ENCODE measurements at places on chromosomes 5 and 9.

DNA sequence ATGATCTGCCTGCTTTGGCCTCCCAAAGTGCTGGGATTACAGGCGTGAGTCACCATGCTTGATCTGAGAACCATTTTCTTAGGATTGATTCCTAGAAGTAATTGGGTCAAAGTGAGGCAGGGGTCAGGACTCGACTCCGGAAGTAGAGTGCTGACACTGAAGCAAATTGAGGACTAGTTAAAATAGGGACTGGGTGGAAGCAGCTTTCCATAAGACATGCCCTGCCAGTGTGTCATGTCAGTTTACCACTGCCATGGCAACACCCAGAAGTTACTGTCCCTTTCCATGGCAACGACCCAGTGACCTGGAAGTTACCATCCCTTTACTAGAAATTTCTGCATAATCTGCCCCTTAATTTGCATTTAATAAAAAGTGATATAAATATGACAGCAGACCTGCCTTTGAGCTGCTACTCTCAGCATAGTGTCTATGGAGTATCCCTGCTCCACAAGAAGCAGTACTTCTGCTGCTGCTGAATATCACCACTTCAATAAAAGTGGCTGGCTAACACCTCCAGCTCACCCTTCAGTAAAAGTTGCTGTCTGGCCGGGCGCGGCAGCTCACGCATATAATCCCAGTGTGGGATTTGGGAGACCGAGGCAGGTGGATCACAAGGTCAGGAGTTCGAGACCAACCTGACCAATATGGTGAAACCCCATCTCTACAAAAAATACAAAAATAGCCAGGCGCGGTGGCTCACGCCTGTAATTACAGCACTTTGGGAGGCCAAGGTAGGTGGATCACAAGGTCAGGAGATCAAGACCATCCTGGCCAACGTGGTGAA lies 47.8 kb upstream of the JADE2 start:
- DNase-seq = no peak

GRCh38 chr5:109924237-109925107 lies 234.7 kb downstream of the MAN2A1 start:
- DNase-seq = no peak

DNA sequence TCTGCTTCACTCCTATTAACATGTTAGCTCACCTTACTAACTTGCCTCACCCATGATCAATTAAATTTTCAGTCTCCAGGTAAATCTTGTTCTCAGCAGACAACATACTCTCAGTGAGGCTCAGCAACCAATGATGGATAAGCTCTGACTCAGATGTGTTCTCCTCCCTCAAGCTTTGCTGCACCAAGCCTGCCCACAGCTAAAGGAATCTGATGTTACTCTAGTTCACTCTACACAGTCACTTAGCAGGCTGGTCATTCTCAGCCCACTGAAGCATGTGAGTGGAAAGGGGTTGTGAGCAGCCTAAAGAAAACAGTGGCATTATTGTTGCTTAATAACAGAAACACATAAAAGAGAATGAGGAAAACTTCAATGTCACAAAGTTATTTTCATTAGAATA lies 37.3 kb upstream of the CTNND2 start:
- DNase-seq = no peak

- no peak for DNase-seq
Measured at GRCh38 chr5:73044546-73044945, 75.8 kb upstream of the TMEM171 start.

DNA sequence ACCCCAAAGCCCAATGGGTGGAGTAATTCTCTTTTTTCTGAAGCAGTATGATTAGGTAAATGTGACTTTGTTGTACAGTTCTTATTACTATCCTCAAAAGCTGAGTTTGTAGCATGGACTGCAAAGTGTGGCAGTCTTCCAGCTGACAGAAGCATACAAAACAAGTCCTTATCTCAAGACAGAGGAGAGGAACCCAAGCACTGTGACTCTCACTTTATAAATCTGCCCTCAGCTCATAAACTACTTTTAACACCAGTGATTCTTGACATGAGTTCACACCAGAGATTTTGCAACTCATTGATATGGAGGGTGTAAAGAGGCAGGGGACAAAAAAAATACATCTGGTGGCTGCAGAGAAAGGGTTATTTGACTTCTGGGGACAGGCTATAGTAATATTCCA lies 251.6 kb downstream of the NTRK2 start:
- DNase-seq = no peak

DNA sequence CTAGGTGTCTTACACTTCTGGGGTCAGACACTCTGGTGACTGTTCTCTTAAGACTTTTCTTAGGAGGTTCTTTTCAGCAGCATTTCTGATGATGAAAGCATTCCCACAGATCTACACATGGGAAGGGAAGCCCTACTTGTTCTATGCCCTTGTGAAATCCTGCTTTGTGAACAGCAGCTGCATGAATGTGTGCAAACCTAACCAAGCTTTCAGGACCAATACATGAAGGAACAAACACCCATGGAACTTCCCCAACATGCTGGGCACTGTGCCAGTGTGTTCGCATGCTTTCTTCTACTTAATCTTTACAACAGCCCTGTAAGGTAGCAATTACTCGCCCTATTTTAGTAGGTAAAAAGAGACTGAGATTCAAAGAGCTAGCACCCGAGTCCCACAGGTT lies 439.9 kb upstream of the KLF4 start:
- no peak for DNase-seq

DNA sequence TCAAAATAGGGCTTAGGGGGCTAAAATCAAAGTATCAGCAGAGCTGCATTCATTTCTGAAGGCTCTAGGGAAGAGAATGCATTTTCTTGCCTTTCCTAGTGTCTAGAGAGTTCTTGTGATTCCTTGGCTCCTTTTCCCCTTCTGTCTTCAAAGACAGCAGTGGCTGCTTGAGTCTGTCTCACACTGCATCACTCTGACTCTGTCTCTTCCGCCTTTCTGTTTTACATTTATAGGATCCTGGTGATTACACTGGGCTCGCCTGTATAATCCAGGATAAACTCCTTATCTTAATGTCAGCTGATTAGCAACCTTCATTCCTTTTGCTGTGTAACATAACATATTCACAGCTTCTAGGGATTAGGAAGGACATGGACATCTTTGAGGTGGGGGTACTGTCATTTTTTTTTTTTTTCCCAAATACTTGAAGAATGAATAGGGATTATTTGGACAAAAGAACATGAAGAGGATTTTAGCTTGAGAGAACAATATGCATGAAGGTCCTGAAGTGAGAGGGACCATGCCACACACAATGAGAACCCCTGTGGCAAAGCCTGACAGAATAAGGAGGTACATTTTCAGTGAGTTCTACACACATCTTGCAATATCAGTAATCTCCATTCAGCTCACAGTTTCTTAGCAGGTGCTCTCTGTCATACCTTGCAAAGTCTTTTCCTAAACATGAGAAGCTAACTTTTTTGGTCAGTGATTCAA lies 267.6 kb downstream of the FAM170A start:
- no peak for DNase-seq

- no peak for DNase-seq
Measured at GRCh38 chr5:174073122-174073660, 27.7 kb downstream of the NSG2 start.

DNA sequence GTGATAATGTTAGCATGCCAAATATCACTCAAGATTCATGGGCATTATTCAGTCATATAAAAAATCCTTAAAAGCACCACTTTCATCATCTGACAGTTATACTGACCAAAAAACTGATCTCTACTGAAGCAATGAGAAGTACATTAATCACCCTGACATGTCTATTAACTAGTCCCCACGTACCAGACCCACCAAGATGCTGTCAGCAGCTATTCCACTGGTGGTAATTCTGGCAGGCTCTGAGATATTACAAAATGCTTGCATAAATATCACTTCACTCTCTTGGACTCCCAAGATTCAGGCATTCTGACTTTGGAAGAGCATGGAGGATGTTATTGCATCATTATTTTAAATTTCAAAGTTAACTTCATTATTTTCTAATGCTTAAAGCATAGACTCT lies 717.0 kb downstream of the DNAH5 start:
- no peak for DNase-seq

DNA sequence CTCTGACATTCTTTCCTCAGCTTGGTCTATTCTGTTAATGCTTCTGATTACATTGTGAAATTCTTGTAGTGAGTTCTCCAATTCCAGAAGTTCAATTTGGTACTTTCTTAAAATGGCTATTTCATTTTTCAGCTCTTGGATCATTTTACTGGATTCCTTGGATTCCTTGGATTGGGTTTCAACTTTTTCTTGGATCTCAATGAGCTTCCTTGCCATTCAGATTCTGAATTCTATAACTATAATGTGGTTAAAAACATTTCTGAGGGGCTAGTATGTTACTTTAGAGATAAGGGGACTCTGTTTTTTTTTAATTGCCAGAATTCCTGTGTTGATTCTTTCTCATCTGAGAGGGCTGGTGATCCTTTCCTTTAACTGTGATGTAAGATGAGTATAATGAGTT lies 136.4 kb downstream of the MCTP1 start:
- no peak for DNase-seq

DNA sequence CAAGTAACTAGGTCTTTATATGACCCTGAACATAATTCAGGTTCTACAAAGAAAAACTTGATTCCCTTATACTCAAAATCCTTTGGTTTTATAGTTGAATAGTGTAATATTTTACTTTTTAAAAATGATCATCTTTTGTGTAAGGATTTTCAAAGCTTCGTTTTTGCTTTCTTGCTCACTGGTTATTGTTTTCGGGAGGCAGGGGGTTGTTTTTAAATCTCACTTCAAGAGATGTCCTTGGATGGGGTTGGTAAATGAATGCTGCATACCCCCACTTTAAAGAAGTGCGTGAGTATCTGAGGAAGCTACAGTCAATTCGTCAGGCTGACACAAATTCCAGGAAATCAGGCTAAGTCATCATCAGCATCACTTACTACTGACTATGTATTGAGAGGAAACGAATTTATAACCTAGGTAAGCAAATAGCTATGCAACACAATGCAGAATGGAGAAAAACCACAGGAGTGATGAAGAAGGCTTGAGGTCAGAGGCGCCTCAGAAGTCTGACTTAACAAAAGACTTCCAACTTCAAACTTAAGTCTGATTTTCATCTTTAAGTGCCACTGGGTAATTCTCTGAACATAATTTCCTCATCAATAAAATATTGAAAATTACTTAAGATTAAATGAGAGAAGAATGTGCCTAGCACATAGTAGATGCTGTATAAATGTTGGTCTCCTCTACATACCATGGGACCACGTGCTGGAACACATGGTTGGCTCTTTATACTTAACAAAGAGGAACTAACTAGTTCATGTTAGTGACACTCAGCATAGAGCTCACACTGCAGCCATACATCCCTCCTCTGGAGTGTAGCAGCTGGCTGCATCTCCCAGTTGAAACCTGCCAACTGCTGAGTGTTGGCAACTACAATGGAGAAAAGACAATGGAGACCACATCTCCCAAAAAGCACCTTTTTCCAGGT lies 106.0 kb upstream of the KIF2A start:
- no peak for DNase-seq

DNA sequence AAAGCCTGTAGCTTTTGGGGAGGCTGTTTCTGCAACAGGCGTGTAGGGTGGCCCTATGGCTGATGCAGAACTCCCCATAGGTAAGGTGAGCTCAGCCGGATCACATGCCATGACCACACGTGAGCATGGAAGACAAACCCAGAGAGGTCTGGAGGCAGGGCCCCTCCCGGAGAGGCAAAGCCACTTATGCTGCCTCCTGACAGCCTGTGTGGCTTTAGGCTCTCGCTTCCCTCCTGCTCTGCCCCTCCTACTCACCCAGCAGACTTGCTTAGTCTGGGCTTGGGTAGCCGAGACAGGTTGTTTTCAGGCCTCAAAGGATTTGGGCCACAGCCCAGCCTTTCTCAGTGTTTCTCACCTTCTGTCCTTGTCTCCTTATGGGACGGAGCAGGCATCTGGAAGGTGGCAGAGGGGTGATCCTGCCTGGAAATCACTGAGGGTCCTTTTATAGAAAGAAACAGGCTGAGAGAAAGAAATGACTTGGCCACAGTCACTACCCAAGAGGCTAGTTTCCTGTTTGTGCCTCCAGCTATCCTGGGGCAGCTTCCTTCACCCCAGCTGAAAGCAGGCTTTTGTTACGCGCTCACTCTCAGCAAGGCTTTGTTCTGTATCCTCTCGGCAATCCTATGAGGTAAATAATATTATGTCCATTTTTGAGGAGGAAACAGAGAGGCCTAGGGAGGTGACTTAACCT lies 89.9 kb downstream of the DAB2IP start:
- no peak for DNase-seq

DNA sequence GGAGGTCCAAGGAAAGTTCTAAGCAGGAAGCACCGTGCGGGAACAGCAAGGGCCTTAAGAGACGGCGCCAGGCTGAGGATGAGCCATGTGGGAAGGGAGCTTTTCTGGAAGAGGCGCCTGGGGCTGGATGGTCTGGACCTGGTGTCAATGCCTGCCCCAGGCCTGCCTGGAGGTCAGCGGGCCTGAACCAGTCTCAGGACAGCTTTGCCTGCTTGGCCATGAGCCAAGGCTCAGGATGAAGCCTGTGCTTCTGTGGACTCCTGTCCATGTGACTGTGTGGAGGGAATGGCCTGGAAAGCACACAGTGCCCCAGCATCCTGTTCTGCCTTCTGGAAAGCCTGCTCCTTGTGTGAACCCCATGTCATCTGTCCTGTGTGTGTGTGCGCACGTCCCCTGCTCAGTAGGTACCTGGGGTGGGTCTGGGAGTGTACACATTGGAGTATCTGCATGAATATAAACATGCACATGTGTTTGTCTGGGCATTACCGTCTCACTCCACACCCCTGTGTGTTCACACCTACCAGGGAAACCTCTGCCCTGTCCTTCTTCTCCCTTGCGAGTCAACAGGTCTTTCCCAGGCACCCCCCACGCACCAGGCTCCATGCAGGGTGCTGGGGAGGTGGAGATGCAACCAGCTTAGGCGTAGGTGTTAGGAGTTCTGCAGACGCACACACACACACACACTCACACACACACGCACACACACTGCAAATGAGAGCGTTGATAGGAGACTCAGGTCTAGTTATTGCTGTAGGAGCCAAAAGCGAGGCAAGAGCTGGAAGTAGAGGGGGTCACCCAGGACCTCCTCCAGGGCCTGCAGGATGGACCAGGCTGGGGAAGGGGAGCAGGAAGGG lies 24.8 kb downstream of the DAB2IP start:
- no peak for DNase-seq

GRCh38 chr9:117083559-117083958 lies 331.3 kb downstream of the ASTN2 start:
- DNase-seq = no peak

GRCh38 chr9:78127279-78128225 lies 95.9 kb upstream of the GNAQ start:
- no peak for DNase-seq

All from activated naive CD8-positive, alpha-beta T cell treated with anti-CD3 and anti-CD28 coated beads, Interleukin-2, amount 10 ng/mL, durations not matched to agents 7 days and 5 days (primary cell).